ENCODE measurements at places on chromosomes 5 and 9.

DNA sequence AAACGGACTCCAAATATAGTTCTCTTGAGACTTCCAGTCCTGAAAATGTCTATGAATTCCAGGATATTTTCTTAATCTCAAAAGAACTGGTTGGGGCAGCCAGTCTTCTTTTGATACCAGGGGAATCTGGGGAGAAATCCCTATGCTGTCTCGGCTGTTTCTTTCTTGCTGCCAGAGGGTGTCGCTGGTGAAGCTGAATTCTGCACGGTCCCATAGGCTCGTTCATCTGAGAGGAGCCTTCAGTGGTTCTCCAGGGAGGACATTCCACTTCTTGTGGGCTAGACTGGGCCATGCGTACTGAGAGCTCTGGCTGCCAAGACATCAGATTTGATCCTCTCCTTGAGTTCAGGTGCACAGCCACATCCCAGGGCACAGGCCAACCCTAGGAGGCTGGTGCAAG, 155.0 kb upstream of the CLINT1 start:
- peak; percentile 32 for DNase-seq

- no peak for DNase-seq
Measured at GRCh38 chr5:116650544-116650943, 75.9 kb upstream of the SEMA6A start.

DNA sequence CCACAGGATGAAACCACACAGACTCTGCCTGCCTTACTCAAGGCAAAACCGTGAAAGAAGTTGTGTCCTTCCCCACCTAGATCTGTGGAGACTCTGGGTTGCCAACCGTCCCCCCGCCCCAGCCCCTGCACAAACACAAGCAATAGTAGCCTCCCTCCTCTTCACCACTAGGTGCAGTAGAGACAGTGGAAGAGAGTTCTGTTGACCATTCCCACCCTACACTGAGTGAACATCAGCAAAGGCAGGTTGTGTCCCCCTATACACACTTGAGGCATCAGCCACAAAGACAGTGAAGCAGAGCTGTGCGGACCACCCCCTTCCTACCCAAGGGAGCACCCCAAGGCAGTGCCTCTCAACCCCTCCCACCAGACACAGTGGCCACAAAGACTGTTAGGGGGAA, 223.7 kb upstream of the NFIL3 start:
- no peak for DNase-seq

DNA sequence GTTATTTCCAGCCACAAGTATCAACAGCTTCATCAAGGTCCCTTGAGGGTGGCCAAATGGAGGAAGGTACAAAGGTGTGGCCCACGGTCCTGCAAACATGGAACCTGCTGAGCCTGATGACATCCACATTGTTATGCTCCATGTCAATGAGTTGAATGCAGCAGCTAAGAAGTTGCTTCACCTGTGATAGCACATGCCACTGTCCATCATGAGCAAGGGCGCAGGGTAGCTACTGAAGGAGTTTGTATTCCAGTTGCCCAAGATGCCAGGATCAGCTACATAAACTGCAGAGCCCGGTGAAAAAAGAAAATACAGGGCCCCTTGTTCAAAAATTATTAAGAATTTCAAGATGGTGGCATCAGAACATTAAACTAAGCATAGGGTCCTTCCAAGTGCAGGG, 24.2 kb downstream of the LSM11 start:
- DNase-seq: no peak

- DNase-seq: no peak
Measured at GRCh38 chr5:848671-849111, 2.1 kb downstream of the ZDHHC11 start.

GRCh38 chr5:129395247-129395646, 64.9 kb upstream of the ADAMTS19 start:
- DNase-seq: no peak

- no peak for DNase-seq
Measured at GRCh38 chr5:80860924-80861613, 99.1 kb upstream of the RASGRF2 start.

- DNase-seq: peak; percentile 27
Measured at GRCh38 chr5:163505049-163505367, 411 bp upstream of the MAT2B start.

DNA sequence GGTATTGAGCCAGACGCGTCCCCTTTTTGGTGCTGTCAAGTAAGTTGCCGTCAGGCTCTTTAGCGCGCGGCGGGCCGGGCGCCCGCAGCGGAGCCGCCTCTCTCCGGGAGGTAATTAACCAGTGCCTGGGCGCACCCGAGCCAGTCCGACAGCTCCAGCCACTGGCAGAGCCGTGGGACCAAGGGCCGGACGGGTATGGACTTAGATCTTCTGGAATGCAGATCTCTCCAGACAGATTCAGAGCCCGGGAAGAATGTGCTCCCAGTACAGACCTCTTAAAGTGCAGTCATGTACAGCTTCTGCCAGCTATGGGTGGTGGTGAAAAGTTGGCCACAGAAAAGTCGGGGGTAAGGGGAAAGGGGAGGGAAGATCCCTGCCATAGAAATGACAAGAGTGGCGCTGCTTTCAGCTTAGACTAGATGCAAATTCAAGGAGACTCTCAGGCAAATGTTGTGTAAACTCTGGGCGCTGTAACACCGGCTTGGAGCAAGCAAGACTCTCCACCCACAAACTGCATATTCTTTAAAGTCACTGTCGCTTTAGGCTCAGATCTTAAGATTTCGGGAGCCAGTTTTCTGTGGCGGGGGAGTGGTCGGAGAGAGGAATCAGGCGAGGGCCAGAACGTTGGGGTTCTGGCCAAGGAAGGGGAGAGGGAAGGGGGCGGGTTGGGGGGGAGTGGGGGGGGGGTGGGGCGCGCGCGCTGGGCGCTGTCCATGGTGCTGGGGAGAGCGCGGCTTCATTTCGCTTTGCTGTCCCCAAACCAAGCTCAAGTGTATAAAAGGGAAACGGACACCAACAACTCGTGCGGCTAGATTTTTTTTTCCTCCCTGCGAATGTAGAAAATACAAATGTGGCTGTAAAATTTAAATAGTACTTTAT, 29.2 kb downstream of the NR2F1 start:
- DNase-seq: peak; percentile 67

DNA sequence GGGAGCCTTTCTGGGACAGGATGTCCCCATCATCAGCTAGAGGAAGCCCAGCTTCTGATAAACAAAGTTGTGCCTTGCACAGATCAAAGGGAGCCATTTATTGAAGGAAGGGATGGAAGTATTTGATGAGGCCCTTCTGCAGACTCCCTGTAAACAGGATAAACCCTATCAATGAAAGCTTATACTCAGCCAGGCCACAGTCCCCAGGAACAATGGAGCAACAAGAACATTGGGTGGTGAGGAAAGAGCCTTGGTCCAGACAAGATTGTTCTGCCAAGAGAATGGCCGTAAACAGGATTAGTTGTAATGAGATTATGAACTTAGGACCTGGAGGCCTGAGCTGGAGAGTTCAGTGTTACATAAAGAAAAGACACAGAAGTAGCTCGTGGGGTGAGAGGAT, 40.5 kb upstream of the LIFR start:
- no peak for DNase-seq

- no peak for DNase-seq
Measured at GRCh38 chr9:128025736-128026135, 41.4 kb downstream of the NAIF1 start.

- no peak for DNase-seq
Measured at GRCh38 chr9:128607642-128608350, 48.9 kb downstream of the DYNC2I2 start.

GRCh38 chr9:15606643-15607472, 54.0 kb downstream of the CCDC171 start:
- DNase-seq: no peak

DNA sequence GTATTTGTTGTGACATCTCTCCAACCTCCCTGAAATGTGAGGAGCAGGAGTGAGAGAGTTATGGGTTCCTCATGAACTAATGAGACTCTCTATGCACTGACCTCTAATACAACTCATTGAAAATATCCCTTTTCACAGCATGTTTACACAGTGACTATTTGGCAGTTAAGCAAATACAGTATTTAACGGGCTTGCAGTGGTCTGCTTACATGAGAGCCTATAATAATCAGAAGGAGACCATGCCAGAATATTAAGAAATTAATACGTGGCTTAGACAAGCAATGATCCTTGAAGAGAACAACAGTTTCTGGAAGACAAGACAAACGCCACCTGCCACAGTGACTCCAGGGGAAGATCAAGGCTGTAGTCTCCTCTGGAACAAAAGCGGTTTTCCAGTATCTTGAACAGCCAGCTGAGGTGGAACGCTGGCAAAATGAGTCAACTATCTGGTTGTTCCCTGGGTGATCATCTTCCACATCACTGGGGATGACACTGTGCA, 424.5 kb downstream of the DMAC1 start:
- DNase-seq: no peak

DNA sequence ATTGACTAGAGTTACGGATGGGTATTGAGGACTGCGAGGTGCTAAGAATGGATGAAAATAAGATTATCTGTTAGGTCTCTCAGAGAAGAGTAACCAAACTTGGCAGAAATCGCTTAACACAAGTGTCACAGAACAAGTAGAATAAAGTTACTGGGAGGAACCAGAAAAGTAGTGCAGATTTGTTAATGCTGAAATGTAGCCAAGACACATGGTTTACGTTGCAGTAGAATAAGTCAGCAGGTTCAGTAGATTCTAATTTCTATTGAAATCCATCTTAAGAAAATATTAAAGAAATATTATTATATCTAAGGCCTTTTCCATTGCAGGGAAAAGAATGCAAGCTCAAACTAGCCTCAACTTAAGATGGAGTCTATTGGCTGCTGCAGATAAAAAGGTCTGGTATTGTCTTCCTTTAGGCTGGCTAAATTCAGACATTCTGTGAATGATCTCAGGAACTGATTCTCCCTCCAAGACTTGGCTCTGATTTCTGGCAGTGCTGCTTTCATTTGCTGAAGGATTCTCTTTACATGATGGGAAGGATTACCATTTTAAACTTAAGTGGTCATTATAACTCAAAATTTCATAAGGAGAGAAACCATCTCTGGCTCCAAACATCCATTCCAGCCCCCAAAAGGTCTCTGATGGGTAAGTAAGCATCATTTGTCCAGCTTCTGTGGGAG, 314.9 kb downstream of the MARCHF11 start:
- no peak for DNase-seq

- DNase-seq: no peak
Measured at GRCh38 chr9:38215465-38215864, 146.4 kb upstream of the SHB start.

DNA sequence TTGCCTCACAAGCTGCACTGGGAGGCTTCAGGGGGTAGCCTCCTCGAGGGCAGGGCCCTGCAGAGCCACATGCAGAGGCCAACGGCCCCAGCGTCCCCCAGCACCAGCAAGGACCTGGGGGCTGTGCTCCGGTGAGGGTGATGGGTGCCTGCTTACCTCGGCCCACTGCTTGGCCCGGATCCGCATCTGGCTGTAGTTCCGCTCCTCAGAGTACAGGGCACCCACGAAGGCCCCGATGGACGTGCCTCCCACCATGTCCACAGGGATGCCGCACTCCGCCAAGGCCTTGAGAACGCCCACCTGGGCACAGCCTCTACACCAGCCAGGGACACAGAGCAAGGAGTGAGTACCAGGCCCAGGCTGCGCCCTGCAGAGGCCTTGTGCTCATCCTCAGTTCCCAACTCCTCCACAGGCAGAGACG, 8.0 kb upstream of the NSMF start:
- no peak for DNase-seq

- no peak for DNase-seq
Measured at GRCh38 chr5:40928886-40929448, 19.7 kb downstream of the C7 start.

DNA sequence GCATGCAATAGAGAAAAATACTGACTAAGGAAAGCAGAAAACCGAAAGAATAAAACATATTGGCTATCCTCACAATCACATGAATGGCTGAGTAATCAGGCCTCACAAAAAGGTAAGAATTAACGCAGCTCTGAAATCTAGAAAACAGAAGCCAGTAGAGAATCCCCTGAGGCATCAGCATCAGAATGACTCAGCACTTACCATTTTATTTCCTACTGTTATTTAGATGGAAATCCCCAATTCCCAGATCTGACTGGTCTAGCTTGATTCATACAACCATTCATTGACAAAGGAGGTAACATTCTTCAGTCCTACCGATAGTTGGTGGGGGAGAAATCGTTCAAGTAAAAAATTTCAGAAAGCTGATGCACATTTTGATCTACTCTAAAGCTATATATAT, 1408.4 kb upstream of the WWC1 start:
- no peak for DNase-seq

DNA sequence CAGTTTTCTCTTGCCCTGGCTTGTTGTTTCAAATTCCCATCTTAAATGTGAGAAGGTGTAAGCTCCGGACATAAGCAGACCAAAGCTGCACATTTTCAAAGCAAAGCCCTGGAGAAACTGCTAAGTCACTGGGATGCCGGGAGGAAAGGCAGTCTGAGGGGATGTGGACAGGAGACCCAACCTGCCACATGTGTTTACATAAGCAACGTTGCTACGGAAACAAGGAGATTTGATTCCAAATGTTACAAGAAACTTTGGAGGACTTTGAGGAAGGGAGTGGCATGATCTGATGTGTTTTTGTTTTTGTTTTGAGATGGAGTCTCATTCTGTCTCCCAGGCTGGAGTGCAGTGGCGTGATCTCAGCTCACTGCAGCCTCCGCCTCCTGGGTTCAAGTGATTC, 25.7 kb upstream of the INSYN2B start:
- DNase-seq: no peak

DNA sequence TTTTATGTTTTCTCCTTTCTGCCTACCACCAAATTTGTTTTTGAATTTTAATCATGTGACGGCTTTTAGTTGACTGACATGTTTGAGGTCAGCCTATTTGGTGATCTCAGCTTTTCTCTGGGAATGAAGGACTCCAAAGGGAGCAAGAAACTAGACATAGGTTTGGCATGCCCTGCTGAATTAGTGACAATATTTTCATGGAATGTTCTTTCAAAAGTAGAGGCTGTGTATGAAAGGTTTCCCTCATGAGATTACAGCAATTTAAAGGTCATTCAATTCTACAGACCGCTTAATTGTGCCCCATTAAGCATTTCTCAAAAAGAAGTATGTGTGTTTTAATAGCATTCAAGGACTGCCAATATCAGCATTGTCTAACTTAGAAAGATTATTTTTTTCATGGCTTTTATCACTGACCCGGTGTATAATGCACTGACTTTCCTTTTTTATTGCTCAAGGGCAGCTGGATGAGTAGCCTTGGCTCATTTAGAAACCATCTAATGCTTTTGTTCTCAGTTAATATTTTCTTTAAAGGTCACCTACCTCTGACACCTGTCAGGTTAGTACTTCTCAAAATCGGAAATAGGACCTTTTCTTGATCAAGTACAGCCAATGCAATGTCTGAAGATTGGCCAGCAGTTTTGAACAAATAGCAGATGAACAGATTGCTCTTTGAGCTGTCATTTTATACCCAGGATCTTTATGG, 8.1 kb upstream of the MLLT3 start:
- DNase-seq: no peak

GRCh38 chr5:150595466-150596031, 44.9 kb upstream of the SYNPO start:
- peak; percentile 72 for DNase-seq

GRCh38 chr5:123304777-123305316, 118.4 kb downstream of the CEP120 start:
- no peak for DNase-seq

- DNase-seq: no peak
Measured at GRCh38 chr5:166582416-166582815, 1709.0 kb upstream of the WWC1 start.

- no peak for DNase-seq
Measured at GRCh38 chr5:7805379-7805778, 45.6 kb downstream of the CFAP90 start.

All from ovary (tissue), 10 donors.